Fibroblast of skin of back (primary cell): ENCODE measurements at places on chromosomes 3 and 15.

DNA sequence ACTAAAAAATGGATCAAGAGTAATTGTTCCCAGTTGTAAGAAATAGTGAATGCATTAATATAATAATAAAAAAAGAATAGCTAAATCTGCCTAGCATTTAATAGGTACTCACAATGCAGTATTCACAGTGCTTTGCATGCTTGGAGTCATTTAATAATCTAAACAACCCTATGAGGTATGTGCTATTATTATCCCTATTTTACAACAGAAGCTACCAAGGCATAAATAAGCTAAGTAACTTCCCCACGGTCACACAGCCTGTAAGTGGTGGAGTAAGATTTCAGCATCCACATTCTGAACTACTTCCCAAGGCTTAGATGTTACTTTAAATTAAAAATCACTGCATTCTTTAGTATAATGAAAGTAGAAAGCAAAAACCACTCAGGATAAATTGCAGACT lies 102.9 kb downstream of the PLCH1 start:
- DNase-seq: no peak

DNA sequence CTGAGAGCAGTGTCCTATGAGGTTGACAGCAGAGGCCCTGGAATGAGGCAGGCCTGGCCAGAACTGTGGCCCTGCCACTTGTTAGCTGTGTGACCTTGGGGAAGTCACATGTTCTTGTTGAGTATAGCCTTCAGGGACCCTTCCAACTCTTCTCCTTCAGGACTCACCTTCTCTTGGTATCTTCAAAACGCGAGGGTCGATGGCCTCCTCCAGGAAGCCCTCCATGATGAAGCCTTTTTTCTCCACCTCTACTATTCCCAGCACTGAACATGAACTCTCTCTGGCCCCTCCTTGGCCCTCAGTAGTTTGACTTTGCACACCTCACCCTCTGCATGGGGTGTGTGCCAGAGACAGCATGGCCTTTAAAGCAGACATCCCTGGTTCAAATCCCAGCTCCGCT lies 195.1 kb upstream of the LINGO1 start:
- DNase-seq: no peak

DNA sequence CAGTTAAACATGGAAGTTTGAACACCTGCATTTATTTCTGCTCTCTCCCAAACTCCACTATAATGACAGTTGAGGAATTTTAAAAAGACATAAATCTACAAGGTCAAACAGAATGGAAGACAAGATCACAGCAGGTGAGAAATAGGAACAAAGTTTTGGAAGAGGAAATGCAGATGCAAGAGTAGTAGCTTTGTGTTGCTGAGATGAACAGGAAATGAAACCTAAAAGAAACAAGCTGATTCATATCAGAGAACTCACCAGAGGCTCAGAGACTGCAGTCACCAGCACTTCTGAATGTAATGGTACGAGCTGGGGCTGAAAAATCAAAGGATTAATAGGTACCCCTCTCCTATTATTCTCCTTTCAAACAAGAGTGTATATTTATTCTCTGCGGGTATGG lies 459.9 kb downstream of the RAP2B start:
- DNase-seq: no peak

GRCh38 chr3:24426896-24427295 lies 67.8 kb downstream of the THRB start:
- no peak for DNase-seq

DNA sequence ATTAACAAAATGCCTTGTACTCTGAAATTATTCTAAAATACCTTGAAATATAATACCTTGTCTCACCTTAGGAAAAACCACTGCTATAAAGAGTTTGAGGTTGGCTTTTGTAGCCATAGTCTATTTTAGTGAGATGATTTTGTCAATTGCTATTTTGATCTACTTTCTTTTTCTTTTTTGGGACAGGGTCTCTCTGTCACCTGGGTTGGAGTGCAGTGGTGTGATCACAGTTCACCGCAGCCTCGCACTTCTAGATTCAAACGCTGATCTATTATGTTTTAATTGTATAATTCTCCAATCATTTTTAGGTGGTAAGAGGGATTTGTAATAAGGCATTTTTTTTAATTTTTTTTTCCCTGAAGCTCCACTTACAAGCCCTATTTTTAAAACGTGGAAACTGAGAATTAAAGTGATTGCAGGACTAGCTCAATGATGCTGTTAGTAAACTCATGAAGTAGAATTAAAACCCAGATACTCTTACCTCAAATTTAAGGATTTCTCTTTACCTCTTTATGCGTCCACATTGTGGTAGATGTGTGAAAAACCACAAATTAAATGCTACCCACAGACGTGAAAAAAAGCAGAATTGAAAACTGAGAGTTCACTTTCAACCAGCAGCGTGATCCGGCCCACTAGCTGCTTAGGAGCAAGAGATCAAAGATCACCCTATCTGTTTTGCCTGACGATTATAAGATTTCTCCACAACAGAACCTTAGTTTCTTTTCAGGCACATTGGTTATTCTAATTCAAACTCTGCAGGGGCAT lies 384.2 kb downstream of the CGGBP1 start:
- DNase-seq: no peak

DNA sequence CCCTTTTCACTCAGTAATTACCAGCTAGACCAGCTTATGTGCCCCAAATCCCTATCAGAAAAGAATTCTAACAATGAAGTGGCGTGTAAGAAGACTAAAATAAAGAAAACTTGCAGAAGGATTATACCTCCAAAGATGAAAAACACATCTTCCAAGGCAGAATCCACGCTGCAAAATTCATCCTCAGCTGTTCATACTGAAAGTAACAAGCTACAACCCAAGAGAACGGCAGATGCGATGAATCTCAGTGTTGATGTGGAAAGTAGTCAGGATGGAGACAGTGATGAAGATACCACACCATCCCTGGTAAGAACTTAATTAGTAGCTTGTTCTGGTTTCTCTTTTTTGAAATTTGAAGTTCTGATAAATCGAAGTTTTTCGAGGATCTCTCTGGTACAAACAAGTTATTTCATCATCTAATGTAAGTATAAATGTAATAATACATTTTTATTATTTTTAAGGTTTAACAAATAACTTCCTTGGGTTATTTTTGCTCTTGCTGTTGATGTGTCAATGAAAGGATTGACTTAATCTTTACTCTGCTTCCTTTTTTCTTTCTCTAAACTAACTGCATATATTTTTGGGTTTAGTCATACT lies 1.4 kb downstream of the WDR76 start:
- DNase-seq: peak; percentile 11

GRCh38 chr15:63941698-63942465 lies 104.4 kb downstream of the DAPK2 start:
- no peak for DNase-seq

GRCh38 chr3:57029924-57030323 lies 30.5 kb upstream of the SPATA12 start:
- no peak for DNase-seq

GRCh38 chr3:98406034-98406433 lies 15.6 kb downstream of the OR5K3 start:
- DNase-seq: no peak

- no peak for DNase-seq
These were observed 5.4 kb upstream of the LMAN1L start for GRCh38 chr15:74807282-74807681.

DNA sequence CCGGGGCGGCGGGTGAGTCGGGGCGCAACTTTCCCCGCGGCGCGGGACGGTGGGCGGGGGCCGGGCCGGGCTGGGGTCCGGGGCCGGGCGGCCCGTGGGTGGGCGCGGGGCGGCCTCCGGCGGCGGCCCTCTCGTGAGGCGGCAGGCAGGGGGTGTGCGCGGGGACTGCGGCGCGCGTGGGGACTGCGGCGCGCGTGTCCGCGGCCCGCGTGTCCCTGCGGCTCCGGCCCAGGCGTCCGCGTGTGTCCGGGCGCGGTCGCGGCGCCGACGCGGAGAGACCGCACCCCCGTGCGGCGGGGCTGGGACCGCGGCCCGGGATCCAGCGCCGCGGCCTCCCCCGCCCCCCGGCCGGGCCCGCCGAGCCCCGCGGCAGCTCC lies 349 bp downstream of the PLXNA1 start:
- DNase-seq: no peak

GRCh38 chr3:43294975-43295374 lies 8.6 kb downstream of the SNRK start:
- DNase-seq: peak; percentile 18

GRCh38 chr3:7190095-7190494 lies 329.2 kb downstream of the GRM7 start:
- DNase-seq: peak; percentile 9

DNA sequence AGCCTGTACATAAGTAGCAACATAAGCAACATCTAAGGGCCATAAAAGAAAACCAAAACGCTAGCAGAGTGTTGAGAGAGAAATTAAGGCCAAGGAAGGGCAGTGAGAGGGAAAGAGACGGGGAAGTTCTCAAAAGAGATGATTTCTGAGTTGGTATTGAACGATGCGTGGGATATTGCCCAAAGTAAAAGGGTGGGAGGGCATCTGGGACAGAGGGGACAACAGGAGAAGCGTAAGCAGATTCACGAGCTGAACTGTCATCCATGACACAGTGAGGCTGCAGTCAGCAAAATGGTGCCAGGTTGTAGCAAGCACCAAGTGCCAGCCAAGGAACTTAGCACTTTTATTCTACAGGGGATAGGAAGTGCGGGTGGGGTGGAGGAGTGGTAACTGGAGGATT lies 11.8 kb downstream of the NCEH1 start:
- no peak for DNase-seq

DNA sequence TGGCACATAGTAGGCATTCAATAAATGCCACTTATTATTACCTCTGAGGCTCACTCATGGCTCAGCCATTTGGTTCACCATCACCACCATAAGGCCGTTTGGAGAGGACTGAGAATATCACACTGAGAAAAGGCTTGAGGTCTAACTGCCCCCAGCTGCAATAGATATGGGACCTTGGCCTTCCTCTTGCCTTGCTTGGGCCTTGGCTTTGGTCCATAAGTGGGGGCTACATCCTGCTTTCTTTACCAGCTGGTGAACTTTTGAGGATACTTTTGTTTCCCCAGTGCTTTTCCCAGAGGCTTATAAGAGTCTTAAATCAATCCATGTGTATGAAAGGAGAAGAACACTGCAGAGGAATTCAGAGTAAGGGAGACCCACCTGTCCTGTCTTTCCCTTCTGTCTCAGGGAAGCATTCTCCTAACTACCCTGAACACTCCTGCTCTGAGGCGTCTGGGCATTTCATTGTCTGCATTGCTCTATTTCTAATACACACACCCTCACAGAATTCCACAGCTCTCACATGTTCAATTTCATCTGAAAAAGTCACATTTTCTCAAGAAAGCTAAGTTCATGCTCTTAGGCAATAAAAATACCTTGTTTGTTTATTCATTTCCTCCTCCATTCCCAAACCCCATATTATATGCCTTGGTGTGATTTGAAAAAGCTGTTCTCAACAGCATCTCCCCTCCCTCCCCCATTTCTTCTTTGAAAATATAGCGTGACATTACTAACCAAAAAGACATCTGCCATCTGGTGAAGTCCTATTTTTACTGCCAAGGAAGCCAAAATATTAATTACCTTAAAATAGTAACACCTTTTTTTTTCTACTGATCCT lies 22.5 kb upstream of the KCNMB2 start:
- peak; percentile 47 for DNase-seq

GRCh38 chr3:128408693-128409623 lies 57.7 kb downstream of the DNAJB8 start:
- no peak for DNase-seq

DNA sequence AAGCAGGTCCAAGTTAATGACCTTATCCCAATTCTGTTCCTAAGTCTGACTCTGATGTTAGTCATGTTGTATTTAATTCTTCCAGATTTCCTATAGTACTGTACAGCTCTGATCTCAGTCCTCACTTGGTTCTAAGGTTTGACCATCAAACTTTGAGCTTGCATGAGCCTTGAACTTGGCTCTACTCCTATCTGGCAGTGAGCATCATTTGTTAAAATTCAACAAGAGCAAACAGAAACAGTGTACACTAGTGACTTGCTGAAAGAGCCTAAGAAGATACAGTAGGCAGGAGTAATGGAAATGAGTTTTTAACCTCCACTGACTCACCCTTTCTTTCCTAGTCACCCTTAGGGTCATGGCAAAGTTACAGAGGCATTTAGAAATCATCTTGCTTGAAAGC lies 451.1 kb upstream of the TPRG1 start:
- DNase-seq: peak; percentile 16

- DNase-seq: no peak
These were observed 47.2 kb downstream of the TMEM212 start for GRCh38 chr3:171890398-171890797.

- no peak for DNase-seq
These were observed 40.0 kb downstream of the ANKRD28 start for GRCh38 chr3:15757824-15758223.

DNA sequence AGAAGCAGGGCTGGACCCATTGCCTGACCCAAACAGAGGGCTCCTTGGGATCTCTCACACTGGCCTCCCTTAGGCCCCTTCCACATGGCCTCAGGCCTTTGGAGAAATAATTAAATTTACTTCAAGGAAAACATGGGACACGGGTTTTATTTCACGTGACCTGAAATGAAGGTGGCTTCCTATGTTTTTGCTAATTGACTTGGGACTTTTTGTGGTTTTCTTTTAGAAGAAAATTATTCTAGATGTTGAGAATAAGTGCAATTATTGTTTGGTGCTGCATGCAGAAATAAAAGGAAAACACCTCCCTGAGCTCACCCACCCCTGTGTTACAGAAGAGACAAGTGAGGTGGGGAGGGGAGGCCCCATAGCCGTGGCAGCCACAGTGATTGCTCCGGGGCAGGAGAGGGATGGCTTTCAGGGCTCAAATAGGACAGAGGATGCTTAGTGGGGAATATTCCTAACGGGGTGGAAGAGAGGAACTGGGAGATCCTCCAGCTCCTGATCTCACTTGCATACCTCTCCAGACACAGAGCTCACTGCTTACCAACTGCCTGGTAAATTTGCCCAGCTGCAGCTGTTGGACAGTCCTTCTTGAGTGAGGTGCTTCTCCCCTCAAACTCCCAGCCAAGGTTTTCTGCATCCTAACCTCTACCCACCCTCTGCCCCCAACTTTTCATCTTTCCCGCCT lies 29.2 kb upstream of the RPL29 start:
- DNase-seq: no peak

GRCh38 chr3:40996382-40996781 lies 202.9 kb upstream of the CTNNB1 start:
- DNase-seq: no peak

- DNase-seq: peak; percentile 69
These were observed 21.0 kb downstream of the GLB1 start for GRCh38 chr3:33075995-33076394.

GRCh38 chr3:89238846-89239245 lies 131.4 kb downstream of the EPHA3 start:
- no peak for DNase-seq
